ENCODE measurements at places on chromosomes 12 and 14. TPM values are rescaled to one million over a fixed set of nuclear protein-coding genes. Genes with fewer than 3 reads are reported as not detected.

DNA sequence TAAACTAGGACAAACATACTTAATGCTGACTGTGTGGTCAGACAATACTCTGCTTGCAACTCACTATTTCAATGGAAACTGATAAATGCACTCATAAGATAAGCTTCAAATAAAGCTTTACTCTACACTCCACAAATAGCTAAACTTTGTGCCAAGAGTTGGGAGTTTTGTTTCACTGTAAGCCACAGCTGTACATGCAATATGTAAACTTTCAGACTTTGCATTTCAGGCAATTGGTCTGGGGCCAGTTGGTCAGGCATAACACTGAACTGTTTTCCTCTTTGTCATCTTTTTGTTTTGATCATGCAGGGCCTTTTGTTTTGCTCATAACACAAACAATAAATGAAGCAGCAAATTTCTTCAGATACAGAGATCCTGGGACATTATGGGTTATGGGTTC lies 426.2 kb downstream of the IPO8 start:
- H3K27ac ChIP-seq: no peak overlapping the region
- no peaks in the 10 kb centered on the region for H3K4me1 ChIP-seq
- no peak for DNase-seq
- no peaks in the 10 kb centered on the region for H3K36me3 ChIP-seq

DNA sequence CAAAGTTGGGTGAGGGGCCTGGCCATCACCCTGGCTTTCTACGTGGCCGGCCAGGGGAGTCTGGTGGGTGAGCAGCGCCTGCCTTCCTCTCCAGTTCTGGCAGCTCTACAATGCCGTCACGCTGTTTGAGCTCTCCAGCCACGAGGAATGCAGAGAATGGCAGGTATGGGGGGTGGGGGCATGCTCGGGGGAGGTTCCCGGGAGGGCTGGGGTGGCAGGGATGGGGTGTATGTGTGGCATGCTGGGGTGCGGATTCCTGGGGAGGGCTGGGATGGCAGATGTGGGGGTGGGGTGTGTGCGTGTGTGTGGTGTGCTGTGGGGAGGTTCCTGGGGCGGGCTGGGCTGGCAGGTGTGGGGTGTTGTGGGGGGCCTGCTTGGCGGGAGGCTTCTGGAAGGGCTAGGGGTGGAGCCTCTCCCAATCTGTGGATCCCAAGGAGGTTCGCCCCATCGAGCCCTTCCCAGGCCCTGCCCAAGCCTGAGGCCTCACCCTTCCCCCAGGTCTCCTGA lies 18.5 kb downstream of the RHOF start:
- H3K27me3 ChIP-seq: no peaks in the 10 kb centered on the region
- no peak overlapping the region for H3K27ac ChIP-seq
- DNase-seq: no peak
- peaks cover 10% of the 10 kb centered on the region for H3K4me1 ChIP-seq

DNA sequence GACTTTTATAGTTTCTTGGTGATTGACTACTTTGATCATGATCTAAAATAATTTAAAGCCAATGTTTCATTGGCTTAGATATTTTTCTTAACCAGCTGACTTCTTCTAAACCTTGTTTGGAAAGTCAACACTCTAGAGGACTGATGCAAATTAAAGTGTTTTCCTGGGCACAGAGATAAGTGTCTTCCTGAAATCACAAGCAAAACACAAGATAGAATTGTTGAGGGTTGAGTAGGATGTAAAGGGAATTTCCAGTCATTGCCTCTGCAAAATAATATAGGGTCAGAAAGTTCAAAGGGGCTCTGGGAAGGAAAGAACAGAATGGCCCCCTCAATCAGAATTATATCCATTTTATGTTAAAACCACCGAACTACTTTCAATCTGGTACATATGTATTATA lies 156.3 kb upstream of the LRIG3 start:
- H3K36me3 ChIP-seq: no peaks in the 10 kb centered on the region
- H3K4me1 ChIP-seq: no peaks in the 10 kb centered on the region
- no peak for DNase-seq
- H3K27ac ChIP-seq: no peak overlapping the region
- no peak overlapping the region for H3K4me3 ChIP-seq

- DNase-seq: no peak
- H3K27ac ChIP-seq: no peak overlapping the region
Observed at GRCh38 chr12:6266541-6266966, 43.9 kb upstream of the PLEKHG6 start.

DNA sequence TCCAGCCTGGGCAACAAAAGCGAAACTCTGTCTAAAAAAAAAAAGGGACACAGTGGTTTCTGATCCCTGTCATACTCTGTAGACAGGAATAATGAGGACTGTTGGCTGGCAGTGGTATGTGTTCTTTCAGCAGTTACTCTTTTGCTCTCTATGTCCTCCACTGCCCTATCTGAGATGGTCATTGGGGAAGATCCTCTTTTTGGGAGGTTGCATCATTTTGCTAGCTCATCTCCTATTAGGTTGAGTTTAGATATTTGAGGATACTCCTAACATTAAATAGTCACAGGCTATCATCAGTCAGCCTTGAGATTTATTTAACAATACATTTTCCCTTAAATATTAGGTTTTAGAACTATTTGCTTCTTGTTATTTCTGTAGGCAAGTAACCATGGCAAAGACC lies 5.9 kb upstream of the CCDC91 start:
- peaks cover 7% of the 10 kb centered on the region for H3K36me3 ChIP-seq
- H3K4me1 ChIP-seq: peaks cover 5% of the 10 kb centered on the region
- no peaks in the 10 kb centered on the region for H3K27me3 ChIP-seq
- H3K27ac ChIP-seq: no peak overlapping the region

DNA sequence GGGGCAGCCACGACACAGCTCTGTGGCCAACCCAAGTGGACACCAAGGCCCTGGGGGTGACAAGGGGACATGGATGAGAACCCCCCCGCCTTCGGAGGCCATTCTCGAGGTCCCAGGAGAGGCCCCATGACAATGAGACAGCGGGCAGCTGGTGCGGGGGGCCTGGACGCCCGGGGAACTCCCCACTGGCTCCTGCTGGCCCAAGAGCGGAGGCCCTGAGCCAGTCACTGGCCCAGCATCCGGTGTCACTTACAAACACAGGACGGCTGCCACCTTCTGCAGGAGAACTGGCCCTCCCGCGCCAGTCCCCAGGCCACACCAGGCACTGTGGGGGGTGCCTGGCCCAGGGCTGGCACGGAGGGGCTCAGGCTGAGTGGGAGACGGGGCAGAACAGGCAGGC lies 51.4 kb downstream of the NCOR2 start:
- DNase-seq: no peak
- no peak overlapping the region for H3K27ac ChIP-seq
- H3K27me3 ChIP-seq: no peaks in the 10 kb centered on the region
- peaks cover 2% of the 10 kb centered on the region for H3K36me3 ChIP-seq
- H3K4me3 ChIP-seq: no peak overlapping the region

- H3K27me3 ChIP-seq: no peaks in the 10 kb centered on the region
- no peak for DNase-seq
- peaks cover 19% of the 10 kb centered on the region for H3K36me3 ChIP-seq
- no peak overlapping the region for H3K27ac ChIP-seq
Observed at GRCh38 chr14:71497645-71498086, 434.6 kb upstream of the RGS6 start.

DNA sequence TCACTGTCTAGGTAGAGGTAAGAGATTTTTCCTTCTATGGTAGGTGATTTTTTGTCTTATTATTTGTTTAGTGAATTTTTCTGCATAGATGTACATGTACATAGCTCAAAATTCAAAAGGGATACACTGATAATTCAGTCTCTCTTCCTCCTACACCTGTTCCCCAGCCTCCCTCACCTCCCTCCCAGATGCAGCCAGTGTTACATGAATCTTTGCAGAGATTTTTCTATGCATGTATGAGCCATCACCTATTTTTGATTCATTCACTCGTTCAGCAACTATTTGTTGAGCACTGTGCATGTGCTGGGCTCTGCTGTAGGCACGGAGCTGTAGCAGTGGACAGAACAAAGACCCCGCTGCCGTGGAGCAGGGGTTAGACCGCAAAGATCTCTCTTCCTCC lies 218.9 kb downstream of the AACS start:
- DNase-seq: no peak
- peaks cover 22% of the 10 kb centered on the region for H3K27me3 ChIP-seq
- peaks cover 11% of the 10 kb centered on the region for H3K4me1 ChIP-seq
- H3K4me3 ChIP-seq: no peak overlapping the region
- H3K36me3 ChIP-seq: no peaks in the 10 kb centered on the region
- H3K27ac ChIP-seq: no peak overlapping the region

- H3K4me3 ChIP-seq: no peak overlapping the region
- no peak overlapping the region for H3K27ac ChIP-seq
- H3K4me1 ChIP-seq: peaks cover 13% of the 10 kb centered on the region
- no peaks in the 10 kb centered on the region for H3K36me3 ChIP-seq
Observed at GRCh38 chr12:94872971-94873733, 130.3 kb downstream of the NDUFA12 start.

DNA sequence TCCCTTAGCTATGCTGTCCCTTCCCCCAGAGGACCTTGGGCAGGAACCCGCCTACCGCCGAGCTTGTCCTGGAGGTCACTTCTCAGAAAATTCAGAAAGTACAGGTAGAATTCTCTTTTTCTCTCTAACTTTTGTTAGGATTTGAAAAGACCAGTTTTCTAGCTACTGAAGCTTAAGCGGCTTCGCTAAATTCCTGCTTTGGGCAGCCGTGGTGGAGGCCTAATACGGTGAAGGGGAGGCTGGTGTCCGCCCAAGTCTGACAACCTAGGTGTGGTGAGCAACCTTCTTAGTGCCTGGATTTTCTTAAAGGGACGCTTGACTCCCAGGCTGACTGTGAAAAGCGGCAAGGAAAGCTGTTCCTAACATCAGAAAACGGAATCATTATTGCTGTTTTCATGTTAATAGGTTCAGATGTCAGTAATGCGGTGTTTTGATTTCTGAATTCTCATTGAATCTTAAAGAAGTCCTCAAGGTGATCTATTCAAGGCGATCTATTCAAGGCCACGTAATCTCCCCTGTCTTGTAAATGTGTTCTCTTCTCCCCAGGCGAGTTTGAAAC lies 835 bp downstream of the FGD4 start:
- no peak for DNase-seq
- peaks cover 7% of the 10 kb centered on the region for H3K4me1 ChIP-seq
- H3K27me3 ChIP-seq: peaks cover 43% of the 10 kb centered on the region
- H3K36me3 ChIP-seq: no peaks in the 10 kb centered on the region
- no peak overlapping the region for H3K27ac ChIP-seq

DNA sequence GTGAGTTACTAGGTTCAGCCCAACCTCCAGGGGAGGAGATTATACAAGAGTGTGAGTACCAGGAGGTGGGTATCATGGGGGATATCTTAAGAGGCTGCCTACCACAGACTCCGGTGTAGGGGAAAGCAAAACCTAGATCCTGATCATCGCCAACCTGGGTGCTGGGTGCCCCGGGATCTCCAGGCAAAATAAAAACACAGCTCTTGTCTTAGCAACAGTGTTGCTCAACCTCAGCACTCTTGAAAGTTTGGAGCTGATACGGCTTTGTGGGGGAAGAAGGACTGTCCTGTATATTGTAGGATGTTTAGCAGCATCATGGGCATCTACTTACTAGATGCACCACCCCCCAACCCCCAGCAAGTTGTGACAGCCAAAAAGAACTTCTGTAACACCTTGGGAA lies 74.5 kb downstream of the CCDC60 start:
- no peak for DNase-seq
- no peaks in the 10 kb centered on the region for H3K36me3 ChIP-seq
- H3K27me3 ChIP-seq: peaks cover 2% of the 10 kb centered on the region
- H3K4me3 ChIP-seq: no peak overlapping the region
- H3K4me1 ChIP-seq: no peaks in the 10 kb centered on the region
- no peak overlapping the region for H3K27ac ChIP-seq

DNA sequence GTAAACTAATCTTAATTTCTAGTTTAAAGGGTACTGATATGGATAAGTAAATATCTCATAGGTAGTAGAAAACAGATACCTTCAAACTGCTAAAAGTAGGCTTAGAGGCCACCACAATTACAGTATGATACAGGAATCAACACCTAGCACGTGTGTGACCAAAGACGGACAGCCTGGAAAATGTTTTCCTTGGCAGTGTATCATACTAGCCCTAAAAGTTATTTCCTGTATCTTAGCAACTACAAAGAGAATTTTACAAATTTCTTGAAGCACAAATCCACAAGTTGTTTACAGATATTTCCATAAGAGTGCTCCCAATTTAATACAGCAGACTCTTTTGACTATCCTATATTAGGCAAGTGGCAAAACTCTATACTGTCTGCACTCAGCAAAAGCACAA lies 106.0 kb downstream of the ITPR2 start:
- no peak overlapping the region for H3K27ac ChIP-seq
- H3K4me1 ChIP-seq: peaks cover 22% of the 10 kb centered on the region
- no peak overlapping the region for H3K4me3 ChIP-seq
- no peak for DNase-seq
- H3K36me3 ChIP-seq: peaks cover 8% of the 10 kb centered on the region

DNA sequence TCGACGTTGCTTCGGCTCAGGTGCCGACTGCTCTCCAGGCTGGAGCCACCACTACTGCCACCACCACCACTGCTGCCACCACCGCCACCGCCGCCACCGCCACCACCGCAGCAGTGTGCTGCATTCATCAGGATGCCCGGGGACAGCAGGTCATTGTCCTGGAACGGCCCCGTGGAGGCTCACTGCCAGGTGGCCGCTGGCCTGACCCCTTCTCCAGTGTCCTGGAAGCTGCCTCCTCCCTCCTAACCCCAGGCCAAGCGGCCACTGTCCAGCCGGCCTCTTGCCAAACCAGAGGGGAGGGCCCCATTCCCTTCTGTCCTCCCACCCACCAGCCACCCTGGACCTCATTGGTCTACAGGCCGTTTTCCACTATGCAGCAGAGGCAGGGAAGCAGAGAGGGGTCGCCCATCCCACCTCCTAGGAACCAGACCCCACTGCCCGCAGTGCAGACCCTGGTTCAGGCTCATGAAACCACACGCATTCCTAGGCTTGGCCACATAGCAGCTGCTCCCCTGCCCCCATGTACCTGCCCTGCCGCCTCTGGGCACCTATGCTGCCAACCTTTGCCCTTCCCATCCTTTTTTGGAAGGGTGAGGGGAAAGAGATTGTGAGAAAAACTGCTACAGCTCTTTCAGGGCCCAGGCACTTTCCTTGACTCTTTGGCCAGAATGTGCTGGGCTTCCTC lies 15.2 kb downstream of the ARL6IP4 start:
- no peaks in the 10 kb centered on the region for H3K27me3 ChIP-seq
- no peak overlapping the region for H3K27ac ChIP-seq
- H3K4me3 ChIP-seq: no peak overlapping the region
- DNase-seq: no peak

The COQ5 gene
- 26.4 TPM for total RNA-seq

The WSB2 gene
- total RNA-seq: 52.1 TPM

The FERMT2 gene
- 1.9 TPM for total RNA-seq

The PLEKHD1 gene
- 0.12 TPM for total RNA-seq

The CIROP gene
- not detected for total RNA-seq

The BCL11B gene
- 53.0 TPM for total RNA-seq

The DIO2 gene
- not detected for total RNA-seq

The PLEKHG7 gene
- not detected for total RNA-seq

The RIN3 gene
- total RNA-seq: 76.1 TPM

The PPP1R1A gene
- total RNA-seq: not detected

The COCH gene
- total RNA-seq: 5.0 TPM
